Esophagus muscularis mucosa (tissue), 4 donors: ENCODE measurements at places on chromosomes 2 and 18. TPM values are rescaled to one million over a fixed set of nuclear protein-coding genes. Genes with fewer than 3 reads are reported as not detected.

Gene HAAO
- total RNA-seq = 4.7 TPM

Gene UGT1A1
- not detected for total RNA-seq

Gene CD226
- 2.7 TPM for total RNA-seq

Gene TEKT4
- total RNA-seq = not detected

Gene EML6
- total RNA-seq = 0.99 TPM

Gene CDCA7
- 1.7 TPM for total RNA-seq

Gene KIAA2012
- not detected for total RNA-seq

Gene LBX2
- 0.69 TPM for total RNA-seq

DNA sequence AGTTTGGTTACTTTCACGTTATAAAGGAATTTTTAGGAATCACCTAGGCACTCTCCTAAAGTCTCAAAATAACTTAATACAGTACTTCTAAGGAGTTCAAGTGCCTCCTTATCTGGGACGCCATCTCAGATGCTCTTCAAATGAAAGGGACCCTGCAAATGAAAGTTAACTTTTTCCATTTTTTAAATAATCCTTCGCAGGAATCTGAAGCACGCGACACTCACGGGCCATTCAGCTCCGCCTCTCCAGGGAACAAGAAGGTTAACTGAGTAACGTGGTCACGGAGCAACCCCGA, 537 bp upstream of the ZC3H15 start:
- no peaks in the 10 kb centered on the region for H3K36me3 ChIP-seq
- no peaks in the 10 kb centered on the region for H3K27me3 ChIP-seq
- peaks cover 58% of the 10 kb centered on the region for H3K4me1 ChIP-seq
- peak overlapping the region; percentile 95 for H3K27ac ChIP-seq

DNA sequence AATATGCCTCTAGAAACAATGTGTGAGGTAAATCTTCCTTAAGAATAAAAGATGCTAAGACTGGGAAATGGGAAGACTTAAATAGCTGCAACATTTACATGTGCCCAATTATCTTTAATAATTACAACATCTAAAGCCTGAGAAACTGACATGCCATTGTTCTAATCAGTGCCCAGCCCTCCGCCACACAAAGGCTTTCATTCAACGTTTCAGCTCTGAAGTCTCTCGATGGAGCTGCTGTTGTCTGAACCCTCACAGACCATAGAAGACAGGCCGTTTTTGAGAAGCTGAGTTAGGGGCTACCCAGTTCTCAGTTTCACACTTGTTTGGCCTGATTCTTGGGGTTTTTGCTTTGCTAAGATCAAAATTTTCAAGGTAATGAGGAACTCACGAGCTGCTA, 315.4 kb upstream of the CHST9 start:
- H3K4me1 ChIP-seq = no peaks in the 10 kb centered on the region
- no peak overlapping the region for H3K27ac ChIP-seq
- H3K27me3 ChIP-seq = no peaks in the 10 kb centered on the region
- no peak for DNase-seq
- no peak overlapping the region for H3K4me3 ChIP-seq

- H3K4me1 ChIP-seq = no peaks in the 10 kb centered on the region
- DNase-seq = no peak
- H3K27me3 ChIP-seq = no peaks in the 10 kb centered on the region
- no peak overlapping the region for H3K4me3 ChIP-seq
- no peaks in the 10 kb centered on the region for H3K36me3 ChIP-seq
Observed at GRCh38 chr2:48362515-48362914, 167.4 kb upstream of the STON1 start.

DNA sequence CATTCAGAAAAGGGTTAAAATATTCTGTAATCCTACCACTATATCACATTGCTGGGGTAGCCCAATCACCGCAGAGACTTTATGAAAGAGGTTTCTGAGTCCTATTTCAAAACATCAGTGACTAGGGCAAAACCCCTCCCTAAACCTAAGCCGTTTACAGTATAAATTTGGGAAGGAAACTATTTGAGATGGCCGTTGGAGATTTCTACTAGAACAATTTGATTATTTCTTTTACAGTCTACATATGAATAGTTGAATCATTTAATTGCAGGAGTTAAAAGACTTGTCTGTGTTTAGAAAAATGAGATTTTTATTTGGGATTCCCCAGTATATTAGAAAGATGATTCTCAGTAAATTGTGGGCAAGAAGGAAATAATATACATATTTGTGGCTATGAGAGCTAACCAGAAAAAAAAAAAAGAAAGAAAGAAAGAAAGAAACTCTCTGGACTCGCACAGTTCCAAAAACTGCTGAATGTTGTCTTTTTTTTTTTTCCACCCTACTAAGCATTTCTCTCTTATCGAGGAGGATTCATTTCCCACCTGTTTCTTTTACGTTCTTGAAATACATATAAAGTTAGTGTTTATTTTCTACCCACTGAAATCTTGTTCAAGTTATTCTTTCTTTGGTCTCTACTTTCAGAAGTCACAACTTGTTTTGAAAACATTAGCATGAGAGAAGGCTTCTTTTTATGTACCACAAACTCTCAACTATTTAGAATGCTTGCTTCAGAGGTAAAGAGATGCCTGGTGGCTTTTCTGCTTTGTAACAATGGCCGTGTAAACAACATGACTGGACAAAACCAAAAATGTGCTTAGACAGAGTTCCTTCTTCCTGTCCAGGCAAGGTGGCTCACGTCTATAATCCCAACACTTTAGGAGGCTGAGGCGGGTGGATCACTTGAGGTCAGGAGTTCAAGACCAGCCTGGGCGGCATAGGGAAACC, 65.9 kb downstream of the BCL2 start:
- peak overlapping the region; percentile 26 for H3K4me3 ChIP-seq
- H3K4me1 ChIP-seq = peaks cover 55% of the 10 kb centered on the region
- DNase-seq = peak; percentile 19
- no peaks in the 10 kb centered on the region for H3K36me3 ChIP-seq

- H3K4me1 ChIP-seq = no peaks in the 10 kb centered on the region
- no peak for DNase-seq
- no peaks in the 10 kb centered on the region for H3K27me3 ChIP-seq
- no peak overlapping the region for H3K4me3 ChIP-seq
Observed at GRCh38 chr2:189854187-189854586, 69.9 kb downstream of the PMS1 start.

GRCh38 chr2:17749753-17750438, 3.7 kb downstream of the SMC6 start:
- no peaks in the 10 kb centered on the region for H3K27me3 ChIP-seq
- peaks cover 5% of the 10 kb centered on the region for H3K36me3 ChIP-seq
- no peak overlapping the region for H3K4me3 ChIP-seq
- H3K4me1 ChIP-seq = peaks cover 15% of the 10 kb centered on the region
- DNase-seq = no peak
- no peak overlapping the region for H3K27ac ChIP-seq

GRCh38 chr18:23320709-23321236, 132.3 kb upstream of the RIOK3 start:
- no peak overlapping the region for H3K27ac ChIP-seq
- DNase-seq = peak; percentile 50
- no peaks in the 10 kb centered on the region for H3K4me1 ChIP-seq
- no peak overlapping the region for H3K4me3 ChIP-seq
- H3K36me3 ChIP-seq = no peaks in the 10 kb centered on the region

DNA sequence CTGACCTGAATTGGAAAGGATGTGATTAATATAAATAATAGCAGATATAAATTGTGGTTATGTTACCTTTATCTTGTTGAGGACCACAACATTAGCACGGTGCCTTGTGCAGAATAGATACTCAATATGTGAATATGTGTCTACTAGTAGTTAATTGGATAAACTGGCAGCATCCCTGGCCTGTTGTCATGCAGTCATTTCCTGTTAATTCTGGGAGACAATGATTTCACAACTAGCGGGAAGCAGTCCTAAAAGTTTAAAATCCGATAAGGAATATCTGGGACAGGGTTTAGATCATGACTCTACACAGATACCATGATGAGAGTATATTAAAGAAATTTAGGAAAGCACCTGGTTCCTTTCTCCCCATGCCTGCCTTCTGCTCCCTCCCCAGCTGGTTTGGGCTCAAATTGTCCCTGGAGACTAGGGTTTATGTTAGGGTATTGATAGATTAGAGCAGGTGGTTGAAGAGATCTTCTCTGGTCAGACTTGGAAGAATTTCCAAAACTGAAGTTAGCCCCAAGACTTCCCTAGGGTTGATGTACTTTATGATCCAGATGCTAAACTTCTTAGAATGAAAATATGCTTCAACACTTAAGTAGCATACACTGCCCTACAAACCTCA, 32.8 kb downstream of the CYBRD1 start:
- peaks cover 39% of the 10 kb centered on the region for H3K36me3 ChIP-seq
- H3K27ac ChIP-seq = no peak overlapping the region
- DNase-seq = peak; percentile 5
- no peaks in the 10 kb centered on the region for H3K27me3 ChIP-seq

GRCh38 chr18:74381621-74382295, 66.1 kb downstream of the C18orf63 start:
- H3K4me3 ChIP-seq = no peak overlapping the region
- H3K36me3 ChIP-seq = no peaks in the 10 kb centered on the region
- no peak overlapping the region for H3K27ac ChIP-seq
- H3K4me1 ChIP-seq = no peaks in the 10 kb centered on the region

DNA sequence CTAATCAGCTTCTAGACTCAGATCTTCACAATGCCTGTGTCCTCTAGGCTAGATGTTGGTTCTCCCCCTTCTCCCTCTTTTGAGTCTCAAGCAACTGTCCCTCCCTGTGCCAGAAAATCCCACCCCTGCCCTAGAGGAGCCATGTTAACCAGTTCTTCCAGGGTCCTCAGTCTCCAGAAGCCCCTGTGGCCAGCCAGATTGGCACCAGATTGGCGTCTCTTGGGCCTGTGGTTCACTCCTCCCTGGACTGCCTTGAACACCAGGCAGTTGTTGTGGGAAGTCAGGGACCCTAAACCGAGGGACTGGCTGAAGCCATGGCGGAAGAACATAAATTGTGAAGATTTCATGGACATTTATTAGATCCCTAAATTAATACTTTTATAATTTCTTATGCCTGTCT, 36.6 kb downstream of the CYP26B1 start:
- peaks cover 8% of the 10 kb centered on the region for H3K4me1 ChIP-seq
- DNase-seq = no peak
- no peaks in the 10 kb centered on the region for H3K36me3 ChIP-seq
- H3K27ac ChIP-seq = no peak overlapping the region

- no peaks in the 10 kb centered on the region for H3K27me3 ChIP-seq
- H3K27ac ChIP-seq = no peak overlapping the region
- no peak overlapping the region for H3K4me3 ChIP-seq
- no peak for DNase-seq
Observed at GRCh38 chr2:101731221-101732054, 33.9 kb downstream of the MAP4K4 start.
